NCI-H2081 treated with DMSO at 0.1 percent for 48 hours (cell line): ENCODE measurements at places on chromosomes 11 and 22.

GRCh38 chr11:121555121-121555520 is 102.4 kb upstream of the SORL1-AS1 start:
- DNase-seq, result peak; percentile 34

- DNase-seq, result no peak
These were observed 34.3 kb downstream of the RCOR2 start for GRCh38 chr11:63882555-63883242.

GRCh38 chr11:110077346-110077745 is 15.8 kb upstream of the ZC3H12C start:
- DNase-seq, result no peak

- DNase-seq, result no peak
These were observed 931.6 kb downstream of the BRD1 start for GRCh38 chr22:48895831-48896765.

GRCh38 chr11:102279641-102280170 is 37.6 kb upstream of the BIRC3 start:
- no peak for DNase-seq

- no peak for DNase-seq
These were observed 2.1 kb downstream of the TRAF6 start for GRCh38 chr11:36507824-36508489.

DNA sequence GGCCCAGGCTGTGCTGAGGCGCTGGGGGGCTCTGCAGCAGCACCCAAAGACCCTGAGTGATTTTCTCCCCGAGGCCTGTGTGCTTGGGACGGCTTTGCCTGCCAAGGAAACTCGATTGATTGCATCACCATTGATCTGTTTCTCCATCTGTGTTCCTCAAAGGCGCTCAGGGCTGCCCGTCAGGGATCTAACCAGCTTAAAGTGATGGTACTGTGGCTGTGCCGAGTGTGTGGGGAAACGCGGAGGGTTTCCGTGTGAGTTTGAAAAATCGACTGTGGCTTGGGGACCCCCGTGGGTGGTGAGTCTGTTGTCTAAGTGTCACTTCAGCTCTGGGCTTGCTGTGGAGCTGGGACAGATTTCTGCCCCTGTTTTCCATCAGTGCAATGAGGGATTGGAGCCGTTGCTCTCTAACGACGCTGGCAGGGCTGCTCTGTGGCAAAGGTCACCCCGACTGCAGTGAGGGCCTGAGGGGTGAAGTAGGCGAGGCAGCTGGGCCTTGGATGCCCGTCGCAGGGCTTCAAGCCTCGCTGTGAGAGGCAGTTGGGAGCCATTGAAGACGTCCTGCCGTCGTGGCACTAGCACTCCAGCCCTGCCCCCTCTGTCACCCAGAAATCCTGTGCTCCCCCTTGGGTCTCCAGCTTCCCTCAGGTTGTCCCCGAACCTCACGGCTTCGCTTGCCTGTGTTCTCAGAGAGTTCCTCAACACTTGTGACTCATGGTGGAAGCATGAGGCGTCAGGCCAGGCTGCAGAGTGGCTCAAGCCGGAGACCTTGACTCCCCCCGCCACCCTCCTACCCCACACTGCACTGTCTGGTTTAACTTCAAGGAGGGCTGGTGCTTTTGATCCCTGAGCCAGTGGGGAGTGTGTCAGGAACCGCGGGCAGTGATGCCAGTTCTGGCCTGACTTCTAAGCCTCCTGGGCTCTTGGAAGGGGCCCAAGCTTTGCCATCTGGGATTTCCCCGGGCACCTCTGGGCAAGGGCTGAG is 21.8 kb downstream of the CACNA1I start:
- no peak for DNase-seq

DNA sequence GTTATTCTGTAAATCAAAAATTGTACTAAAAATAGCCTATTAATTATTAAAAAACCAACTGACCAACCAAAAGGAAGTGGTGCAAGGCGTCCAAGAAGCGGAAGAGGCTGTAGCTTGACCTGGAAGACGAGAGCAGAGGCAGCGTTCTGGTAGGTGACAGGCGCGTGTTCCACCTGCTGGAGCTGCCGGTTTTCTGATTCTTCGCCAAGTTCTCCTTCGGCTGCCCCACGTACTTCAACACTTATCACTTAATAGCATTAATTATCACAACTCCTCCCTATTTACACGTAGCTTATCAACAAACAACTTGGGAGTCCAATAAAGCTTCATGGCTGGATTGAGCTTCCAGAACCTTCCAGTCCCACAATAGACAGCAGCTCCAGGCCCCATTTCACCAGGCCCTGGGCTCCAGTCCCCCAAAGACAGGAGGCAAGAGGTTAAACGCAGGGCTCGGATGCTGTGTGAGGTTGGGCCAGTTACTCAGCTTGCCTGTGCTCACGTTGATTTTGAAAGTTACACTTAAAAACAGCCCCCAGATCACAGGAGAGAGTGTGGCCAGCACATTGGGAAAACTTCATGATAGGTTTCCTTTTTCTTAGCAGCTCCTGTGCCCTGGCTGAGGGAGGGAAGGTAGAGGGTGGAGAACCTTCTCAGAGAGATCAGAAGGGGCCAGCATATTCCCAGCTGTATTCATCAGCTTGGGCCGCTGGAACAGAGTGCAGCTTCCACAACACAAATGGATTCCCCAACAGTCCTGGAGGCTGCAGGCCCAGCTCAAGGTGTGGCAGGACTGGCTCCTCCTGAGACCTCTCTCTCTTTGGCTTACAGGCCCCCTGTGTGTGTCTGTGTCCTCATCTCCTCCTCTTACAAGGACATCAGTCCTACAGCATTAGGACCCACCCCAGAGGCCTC is 54.2 kb upstream of the FGF3 start:
- no peak for DNase-seq

DNA sequence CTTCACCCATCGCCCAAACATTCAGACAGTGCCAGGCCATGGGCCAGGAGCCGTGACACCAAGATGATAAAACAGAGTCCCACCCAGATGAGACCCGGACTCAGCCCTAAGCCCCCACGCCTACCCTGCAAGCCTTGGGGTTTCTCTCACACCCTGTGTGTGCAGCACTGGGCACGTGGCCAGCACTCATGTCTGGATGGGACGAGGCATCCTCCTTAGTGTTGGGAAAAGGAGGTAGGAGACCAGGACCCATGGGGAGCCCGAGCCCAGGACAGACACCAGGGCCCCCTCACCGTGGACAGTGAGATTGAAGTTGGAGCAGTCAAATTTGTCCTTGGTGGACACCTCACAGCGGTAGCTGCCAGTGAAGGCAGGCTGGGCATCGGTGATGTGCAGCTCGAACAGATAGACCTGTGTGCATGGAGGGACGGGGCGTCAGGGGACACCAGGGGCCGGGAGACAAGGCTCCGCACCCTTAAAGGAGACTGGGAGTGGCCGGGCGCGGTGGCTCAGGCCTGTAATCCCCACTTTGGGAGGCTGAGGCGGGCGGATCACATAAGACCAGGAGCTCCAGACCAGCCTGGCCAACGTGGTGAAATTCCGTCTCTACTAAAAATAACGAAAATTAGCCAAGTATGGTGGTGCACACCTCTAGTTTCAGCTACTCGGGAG is 4.2 kb downstream of the MYBPC3 start:
- DNase-seq, result no peak

GRCh38 chr11:15074206-15075161 is 1.1 kb downstream of the CALCB start:
- DNase-seq, result peak; percentile 70

GRCh38 chr11:72426758-72427157 is 7.6 kb downstream of the CLPB start:
- no peak for DNase-seq

GRCh38 chr11:126194121-126194543 is 17.3 kb downstream of the RPUSD4 start:
- DNase-seq, result peak; percentile 12

DNA sequence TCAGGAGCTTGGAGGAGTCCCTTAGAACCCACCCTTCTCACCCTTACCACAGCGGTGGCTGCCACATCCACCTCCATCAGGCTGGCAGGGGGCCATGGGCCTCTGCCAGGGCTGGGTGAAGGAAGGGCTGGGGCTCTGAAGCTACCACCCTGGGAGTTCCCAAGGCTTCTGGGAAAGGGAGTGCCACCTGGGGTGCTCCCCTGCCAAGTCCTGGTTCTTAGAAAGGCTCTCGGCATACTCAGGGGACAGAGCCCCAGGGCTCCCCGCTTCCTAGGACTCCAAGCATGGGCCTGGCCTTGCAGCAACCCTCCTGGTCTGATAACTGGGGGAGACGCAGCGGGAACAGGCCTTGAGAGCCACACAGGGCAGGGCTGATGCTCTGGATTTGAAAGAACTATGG is 438 bp upstream of the PLA2G3 start:
- no peak for DNase-seq

DNA sequence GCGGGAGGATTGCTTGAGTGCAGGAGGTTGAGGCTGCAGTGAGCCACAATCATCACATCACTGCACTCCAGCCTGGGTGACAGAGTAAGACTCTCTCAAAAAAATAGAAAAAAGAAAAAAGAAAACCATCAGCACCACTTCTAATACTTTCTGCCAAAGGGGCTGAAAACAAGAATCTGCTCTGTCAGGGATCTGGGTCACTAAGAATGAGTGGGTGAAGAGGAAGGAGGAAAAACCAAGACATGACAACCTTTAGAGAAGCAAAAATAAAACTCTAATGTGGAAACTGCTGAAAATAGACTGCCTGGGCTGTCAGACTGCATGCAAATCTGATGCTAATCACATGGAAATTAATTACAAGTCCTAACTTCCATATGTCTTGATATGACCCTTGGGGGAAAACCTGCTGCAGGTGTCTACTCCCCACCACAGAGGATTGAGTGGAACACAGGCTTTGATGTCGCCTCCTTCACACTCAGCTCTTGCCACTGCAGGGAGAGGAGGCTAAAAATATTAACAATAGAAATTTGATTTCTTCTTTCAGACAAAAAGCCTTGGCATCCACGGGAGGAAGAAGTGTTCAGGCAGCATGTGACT is 62.5 kb upstream of the CRTAM start:
- DNase-seq, result no peak

- no peak for DNase-seq
These were observed 262.9 kb downstream of the MN1 start for GRCh38 chr22:27538666-27539065.

GRCh38 chr11:99020352-99021225 is at the start of gene CNTN5:
Gene CNTN5 (plus strand): TSS chr11:99020949.
- DNase-seq, result peak; percentile 72

GRCh38 chr22:20177217-20177911 is 26.5 kb upstream of the CCDC188 start:
- DNase-seq, result no peak
